ENCODE measurements at places on chromosomes 1 and 21.

- peak; percentile 16 for DNase-seq
Measured at GRCh38 chr1:246435421-246436041, 71.5 kb downstream of the SMYD3 start.

- no peak for DNase-seq
Measured at GRCh38 chr1:182406012-182406411, 5.5 kb upstream of the TEDDM1 start.

DNA sequence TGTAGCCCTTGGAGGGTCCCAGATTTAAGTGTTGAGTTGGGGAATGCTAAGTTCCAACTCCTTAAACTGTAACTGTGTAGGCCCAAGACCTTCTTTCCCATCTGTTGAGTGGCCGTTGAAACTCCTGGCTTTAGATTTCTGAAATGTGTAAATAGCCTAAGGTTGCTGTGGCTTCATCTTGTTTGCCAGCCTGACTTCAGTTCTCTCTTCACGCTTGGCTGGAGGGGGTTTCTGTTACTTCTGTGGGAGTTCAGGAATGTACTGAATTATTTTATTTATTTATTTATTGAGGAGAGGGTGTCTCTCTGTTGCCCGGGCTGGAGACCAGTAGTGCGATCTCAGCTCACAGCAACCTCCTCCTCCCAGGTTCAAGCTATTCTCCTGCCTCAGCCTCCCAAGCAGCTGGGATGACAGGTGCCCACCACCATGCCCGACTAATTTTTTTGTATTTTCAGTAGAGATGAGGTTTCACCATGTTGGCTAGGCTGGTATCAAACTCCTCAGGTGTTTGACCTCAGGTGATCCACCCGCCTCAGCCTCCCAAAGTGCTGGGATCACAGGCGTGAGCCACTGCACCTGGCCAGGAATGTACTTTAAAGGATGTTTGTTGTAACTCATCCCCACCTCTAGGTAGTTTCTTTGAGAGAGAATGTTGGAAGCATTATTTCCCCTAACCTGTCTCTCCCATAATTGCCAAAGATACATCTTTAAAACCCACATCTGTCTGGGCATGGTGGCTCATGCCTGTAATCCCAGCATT is 5.9 kb downstream of the TTC39A start:
- no peak for DNase-seq

GRCh38 chr21:43609501-43610340 is 49.6 kb downstream of the HSF2BP start:
- peak; percentile 92 for DNase-seq

- DNase-seq, result peak; percentile 86
Measured at GRCh38 chr1:115977499-115978258, 1.4 kb downstream of the SLC22A15 start.

- no peak for DNase-seq
Measured at GRCh38 chr1:152795686-152796085, 835 bp upstream of the LCE1D start.

- DNase-seq, result no peak
Measured at GRCh38 chr21:44445145-44445812, 10.0 kb upstream of the LRRC3 start.

- no peak for DNase-seq
Measured at GRCh38 chr1:81597720-81598426, 202.9 kb upstream of the ADGRL2 start.

DNA sequence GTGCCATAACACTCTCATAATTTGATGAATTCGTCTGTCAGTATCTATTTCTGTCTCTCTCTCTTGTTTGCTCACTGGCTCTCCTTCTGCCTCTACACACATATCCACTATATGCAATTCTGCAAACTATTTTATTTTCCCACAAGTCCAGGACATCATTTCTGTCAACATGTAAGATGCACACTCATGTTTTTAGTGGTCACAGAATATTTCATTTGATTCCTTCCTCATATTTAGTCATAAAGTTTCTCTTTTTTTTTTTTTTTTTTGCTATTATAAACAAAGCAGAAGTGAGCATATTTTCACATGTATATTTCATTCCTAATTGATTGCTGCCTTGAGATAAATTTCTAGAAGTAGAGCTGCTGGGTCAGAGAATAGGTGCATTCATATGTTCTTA is 165.3 kb downstream of the PGBD5 start:
- no peak for DNase-seq

DNA sequence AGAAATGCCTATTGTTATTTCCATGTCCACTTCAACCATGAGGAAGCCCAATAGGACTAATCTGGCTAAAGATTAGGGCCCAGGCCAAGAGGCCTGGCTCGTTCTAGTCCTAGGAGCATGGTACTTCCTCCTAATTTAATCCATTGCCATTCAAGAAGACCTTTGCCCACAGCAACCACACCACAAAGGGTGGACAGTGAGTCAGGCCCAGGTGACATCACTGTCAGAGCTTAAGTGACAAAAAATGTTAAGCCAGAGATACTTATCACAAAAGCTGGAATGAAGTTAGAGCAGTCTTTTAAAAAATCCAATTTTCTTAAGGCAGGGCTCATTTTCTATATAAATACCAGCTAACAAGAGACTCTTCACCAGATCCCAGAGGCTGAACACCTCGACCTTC is at the start of gene SPRR3:
Gene SPRR3, plus strand, starts transcription at position 368 of the 400 bp plus-strand sequence. CDS start 1,272 bp downstream, outside the sequence.
- no peak for DNase-seq
